Activated CD4-positive, CD25-positive, alpha-beta regulatory T cell treated with anti-CD3 and anti-CD28 coated beads, Interleukin-2, amount 50 U/mL, for 24 hours (primary cell): ENCODE measurements at places on chromosomes 12 and 14.

- ATAC-seq = no peak
Observed at GRCh38 chr14:87877877-87878276, 115.1 kb downstream of the GALC start.

DNA sequence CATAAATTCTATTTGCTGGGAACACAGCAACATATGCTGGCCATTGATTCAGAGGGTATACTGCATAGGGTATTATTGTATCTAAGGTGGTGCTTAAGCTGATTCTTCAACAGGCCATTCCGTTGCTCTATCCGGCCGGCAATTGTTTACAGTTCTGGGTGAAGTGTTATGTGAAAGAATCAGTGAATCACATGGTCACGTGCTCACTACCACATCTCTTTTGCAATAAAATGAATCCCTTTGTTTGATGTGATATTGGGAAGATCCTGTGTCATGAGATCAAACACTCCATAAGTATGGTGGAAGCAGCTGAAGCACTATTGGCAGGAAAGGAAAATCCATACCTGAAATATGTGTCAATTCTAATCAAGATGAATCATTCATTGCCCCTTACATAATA lies 7.6 kb upstream of the USP15 start:
- no peak for ATAC-seq

DNA sequence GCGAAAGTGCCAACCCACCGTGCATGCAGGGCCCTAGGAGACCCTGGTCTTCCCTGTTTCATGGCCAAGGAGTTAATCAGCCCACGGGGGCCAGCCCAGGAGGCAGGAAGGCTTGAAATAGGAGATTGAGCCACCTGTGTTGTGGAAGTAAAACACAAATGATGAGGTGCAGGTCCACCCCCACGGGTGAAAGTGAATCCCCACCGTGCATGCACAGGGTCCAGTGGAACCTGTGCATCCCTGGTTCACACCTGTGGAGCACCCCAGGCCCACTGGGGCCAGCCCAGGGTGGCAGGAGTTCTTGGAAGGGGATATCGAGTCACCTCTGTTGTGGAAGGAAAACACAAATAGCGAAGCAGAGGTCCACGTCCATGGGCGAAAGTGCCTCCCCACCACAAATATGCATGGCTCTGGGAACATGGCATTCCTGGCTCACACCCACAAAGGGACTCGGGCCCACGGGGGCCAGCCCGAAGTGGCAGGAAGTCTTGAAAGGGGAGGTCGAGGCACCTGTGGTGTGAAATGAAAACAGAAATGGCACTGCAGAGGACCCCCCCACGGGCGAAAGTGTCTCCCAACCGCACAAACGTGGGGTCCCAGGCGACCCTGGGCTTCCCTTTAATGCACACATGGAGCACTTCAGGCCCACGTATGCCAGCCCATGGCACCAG lies 381.5 kb downstream of the ALG10 start:
- ATAC-seq = no peak

- ATAC-seq = no peak
Observed at GRCh38 chr12:16605642-16606116, 283 bp downstream of the LMO3 start.

GRCh38 chr12:113240395-113240794 lies 19.1 kb downstream of the TPCN1 start:
- no peak for ATAC-seq

GRCh38 chr14:77848031-77848430 lies 48.1 kb downstream of the ADCK1 start:
- ATAC-seq = no peak

GRCh38 chr12:109266106-109266879 lies 42.8 kb downstream of the FOXN4 start:
- ATAC-seq = no peak

GRCh38 chr12:127964717-127965116 lies 302.3 kb upstream of the TMEM132C start:
- no peak for ATAC-seq

- no peak for ATAC-seq
Observed at GRCh38 chr12:104150416-104150815, 12.4 kb upstream of the NFYB start.

DNA sequence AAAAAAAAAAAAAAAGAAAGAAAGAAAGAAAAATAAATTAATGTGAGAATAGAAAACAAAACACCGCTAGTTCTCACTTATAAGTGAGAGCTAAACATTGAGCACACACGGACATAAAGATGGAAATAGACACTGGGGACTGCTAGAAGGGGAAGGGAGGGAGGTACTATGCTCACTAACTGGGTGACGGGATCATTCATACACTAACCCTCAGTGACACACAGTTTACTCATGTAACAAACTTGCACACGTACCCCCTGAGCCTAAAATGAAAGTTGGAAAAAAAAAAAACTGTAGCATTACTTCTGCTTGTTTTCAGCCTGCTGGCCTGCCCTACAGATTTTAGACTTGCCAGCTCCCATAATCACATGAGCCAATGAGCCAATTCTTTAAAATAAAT lies 10.5 kb upstream of the PRMT5 start:
- ATAC-seq = no peak

GRCh38 chr14:86196471-86196870 lies 666.5 kb downstream of the FLRT2 start:
- ATAC-seq = no peak

- ATAC-seq = peak; percentile 30
Observed at GRCh38 chr12:10249690-10250455, 37.2 kb downstream of the GABARAPL1 start.

- ATAC-seq = peak; percentile 70
Observed at GRCh38 chr12:19833775-19834501, 394.6 kb downstream of the AEBP2 start.

DNA sequence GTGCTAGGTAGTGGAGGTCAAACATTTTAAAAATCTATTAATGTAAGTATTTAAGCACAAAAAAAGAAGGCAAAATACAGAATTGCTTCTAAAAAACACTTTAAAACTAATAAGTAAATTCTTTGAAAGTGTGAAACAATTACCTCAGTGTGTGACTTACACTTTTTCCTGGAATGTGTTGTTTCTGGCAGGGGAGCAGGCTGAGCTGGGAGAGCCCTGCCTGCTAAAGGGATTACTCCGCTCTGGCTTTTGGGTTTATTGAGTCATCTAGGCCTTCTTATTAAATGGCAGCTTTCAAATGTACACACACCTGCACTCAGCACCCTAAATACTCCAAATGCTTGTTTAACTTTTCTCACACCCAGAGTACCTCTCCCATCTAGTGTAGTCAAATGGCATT lies 279.8 kb downstream of the AKAP6 start:
- no peak for ATAC-seq

GRCh38 chr12:56716933-56717880 lies 7.9 kb downstream of the NACA start:
- no peak for ATAC-seq

GRCh38 chr14:34983786-34984185 lies 994 bp downstream of the SRP54 start:
- no peak for ATAC-seq

- no peak for ATAC-seq
Observed at GRCh38 chr12:51240971-51241370, 2.3 kb downstream of the DAZAP2 start.

DNA sequence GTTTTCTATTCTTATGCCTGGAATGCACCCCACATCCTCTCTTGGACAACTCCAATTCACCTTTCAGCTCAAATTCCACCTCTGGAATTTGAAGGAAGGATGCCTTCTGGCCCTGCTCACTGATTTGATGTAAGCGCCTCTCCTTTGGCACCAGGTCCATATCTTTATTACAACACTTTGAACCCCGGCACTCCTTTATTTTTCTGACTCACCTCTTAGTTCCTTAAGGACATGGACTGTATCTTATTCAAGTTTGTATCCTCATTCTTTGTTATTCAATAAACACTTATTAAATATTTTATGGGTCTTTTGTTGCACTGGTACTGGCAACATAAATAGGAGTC lies 3.1 kb downstream of the GALC start:
- ATAC-seq = no peak

- ATAC-seq = no peak
Observed at GRCh38 chr14:24837280-24838046, 203.5 kb upstream of the GZMB start.

- no peak for ATAC-seq
Observed at GRCh38 chr14:102450206-102451063, 59.1 kb downstream of the ANKRD9 start.

DNA sequence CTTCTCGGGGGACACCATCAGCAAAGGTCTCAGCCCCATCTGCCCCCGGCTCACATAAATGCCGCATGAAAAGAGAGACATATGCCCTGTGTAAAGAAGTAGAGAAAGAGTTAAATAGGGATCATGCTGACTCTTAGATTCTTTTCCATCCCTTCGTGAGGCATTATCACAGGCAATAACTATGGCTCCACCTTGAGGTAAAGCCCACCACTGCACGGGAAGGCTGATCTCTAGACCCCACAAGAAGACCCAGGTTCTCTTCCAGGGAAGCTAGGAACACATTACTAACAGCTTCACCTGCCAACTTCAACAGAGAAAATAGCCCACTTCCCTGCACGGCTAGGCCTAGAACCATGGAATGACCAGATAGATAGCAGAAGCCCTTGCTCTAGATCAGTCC lies 14.1 kb upstream of the NOP2 start:
- no peak for ATAC-seq

GRCh38 chr14:59532419-59532818 lies 44.2 kb downstream of the CCDC175 start:
- ATAC-seq = no peak

DNA sequence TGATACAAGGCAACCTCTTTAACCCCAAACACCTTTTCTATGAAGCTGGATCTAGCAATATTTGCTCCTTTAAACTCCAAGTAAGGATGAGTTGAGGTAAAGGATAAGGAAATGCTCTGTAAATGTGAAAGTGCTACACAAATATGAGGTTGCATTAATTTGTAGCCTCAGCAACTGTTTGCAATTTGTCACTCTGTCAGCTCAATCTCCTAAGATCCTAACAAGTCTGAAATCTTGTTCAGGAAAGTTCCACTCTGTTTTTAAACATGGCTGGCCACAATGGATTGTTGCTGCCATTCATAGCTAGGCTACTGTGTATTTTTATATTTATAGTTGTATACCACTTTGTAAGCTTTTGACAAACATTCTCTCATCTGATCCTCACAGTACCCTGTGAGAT lies 51.3 kb downstream of the SCN8A start:
- ATAC-seq = no peak

GRCh38 chr12:124188561-124189405 lies 106.1 kb upstream of the RFLNA start:
- ATAC-seq = no peak
